ENCODE measurements at places on chromosomes 16 and 17.

DNA sequence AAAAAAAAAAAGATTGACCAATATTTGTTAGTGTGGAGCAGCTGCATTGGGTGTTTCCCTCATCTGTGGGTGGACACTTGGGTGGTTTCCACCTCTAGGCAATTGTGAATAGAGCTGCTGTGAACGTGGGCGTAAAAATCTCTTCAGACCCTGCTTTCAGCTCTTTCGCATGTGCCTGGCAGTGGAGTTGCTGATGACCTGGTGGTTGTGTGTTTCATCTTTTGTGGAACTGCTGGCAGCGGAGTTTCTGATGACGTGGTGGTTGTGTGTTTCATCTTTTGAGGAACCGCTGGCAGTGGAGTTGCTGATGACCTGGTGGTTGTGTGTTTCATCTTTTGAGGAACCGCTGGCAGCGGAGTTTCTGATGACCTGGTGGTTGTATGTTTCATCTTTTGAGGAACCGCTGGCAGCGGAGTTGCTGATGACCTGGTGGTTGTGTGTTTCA is 21.4 kb downstream of the ZC3H18 start:
- DNase-seq: no peak

GRCh38 chr16:3152991-3153368 is 18.2 kb downstream of the ZNF213 start:
- no peak for DNase-seq

- no peak for DNase-seq
These were observed 5.8 kb downstream of the ABCA10 start for GRCh38 chr17:69222707-69223258.

DNA sequence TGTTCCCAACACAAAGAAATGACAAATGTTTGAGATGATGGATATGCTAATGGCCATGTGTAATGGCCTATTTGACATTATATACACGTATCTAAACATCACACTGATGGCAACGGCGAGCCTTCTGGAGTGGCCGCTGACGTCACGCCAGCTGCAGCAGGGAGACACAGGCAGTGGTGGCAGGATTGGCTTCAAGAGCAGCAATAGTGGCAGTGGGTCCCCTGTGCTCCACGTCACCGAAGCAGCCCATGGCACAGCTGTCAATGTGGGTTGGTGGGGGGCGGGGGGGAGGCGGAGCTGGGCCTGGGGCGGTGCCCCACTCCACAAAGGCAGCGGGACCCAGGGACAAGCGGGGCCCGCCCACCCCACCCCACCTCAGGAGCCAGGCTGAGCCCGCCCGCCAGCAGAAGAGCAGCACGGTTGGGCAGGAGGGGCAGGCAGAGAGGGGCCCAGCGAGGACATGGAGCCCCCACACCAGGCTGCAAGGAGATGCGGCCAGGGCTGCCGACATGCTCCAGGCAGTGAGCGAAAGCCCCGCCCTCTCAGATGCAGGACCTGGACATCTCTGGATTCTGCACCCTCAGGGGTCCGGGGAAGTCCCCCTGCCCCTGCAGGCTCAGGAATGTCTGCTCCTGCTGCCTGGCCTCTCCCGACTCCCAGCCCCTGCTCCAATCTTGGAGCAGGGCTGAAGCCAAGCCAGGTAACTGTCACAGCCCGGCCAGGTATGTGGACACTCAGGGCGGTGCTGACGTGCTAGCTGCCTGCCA is 64.6 kb downstream of the USP32 start:
- DNase-seq: no peak

- no peak for DNase-seq
These were observed 117.5 kb downstream of the ASIC2 start for GRCh38 chr17:33175562-33175961.

GRCh38 chr17:46977750-46978488 is 1.1 kb downstream of the RPRML start:
- DNase-seq: no peak

DNA sequence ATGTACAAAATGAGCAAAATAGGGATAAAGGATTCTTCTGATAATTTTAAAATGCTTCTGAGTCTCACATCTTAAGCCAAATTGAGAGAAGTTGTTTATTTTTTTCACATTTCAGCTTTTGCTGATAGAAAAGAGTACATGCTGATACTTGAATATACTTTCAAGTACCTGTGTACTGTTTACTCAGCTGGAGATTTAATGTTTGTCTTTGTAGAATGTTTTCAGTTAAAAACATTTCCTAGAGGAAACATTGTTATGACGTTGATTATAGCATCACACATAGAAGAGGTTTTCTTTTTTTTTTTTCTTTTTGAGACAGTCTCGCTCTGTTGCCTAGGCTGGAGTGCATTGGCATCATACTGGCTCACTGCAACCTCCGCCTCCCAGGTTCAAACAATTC is 19.7 kb downstream of the ESRP2 start:
- DNase-seq: no peak

DNA sequence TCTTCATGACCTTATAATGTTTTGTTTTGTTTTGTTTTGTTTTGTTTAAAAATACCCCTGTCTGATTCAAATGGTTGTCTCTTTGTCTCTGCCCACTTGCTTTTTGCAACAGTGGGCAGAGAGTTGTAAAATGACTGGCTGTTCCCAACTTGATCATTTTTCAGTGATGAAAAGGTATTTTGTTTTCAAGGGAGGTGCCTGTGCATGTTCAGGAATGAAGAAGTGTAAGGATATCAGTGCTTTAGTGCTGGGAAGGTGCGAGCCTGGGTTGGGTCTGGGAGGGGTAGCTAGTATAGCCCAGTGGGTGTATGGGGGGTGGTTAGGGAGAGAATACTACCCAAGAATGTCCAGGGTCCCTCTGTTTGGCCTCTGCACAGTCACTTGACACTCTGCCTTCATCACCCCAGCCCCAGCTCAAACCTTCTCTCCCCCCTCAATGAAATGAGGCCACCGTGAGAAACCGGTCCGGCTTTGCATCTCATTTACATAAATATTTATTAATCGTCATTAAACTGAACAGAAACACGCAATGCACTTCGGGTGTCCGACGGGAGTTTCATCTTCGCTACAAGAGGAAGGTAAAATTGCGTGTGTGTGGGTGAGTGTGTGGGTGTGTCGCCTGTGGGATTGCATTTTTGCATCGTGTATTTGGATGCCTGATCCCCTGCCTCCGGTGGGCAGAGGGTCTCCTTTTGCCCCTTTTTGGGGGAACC is 4.3 kb downstream of the NEUROD2 start:
- no peak for DNase-seq

DNA sequence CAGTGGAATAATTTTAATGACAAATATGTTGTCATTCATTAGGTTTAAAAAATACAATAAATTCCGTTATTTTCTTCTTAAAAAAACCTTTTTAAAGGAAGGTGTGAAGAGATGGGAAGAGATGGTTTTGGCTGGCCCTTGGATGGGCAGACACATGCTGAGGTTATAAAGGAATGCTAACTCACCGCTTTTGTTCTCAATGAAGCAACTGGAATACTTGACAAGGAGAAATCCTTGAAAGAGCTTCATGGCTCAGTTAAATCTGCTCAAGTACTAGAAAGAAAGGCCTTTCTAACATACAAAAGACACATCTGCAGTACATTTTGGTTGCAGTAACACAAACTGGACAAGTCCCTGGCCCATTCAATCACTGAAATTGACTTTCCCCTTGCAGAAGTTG is 158.3 kb upstream of the KCNJ16 start:
- no peak for DNase-seq

DNA sequence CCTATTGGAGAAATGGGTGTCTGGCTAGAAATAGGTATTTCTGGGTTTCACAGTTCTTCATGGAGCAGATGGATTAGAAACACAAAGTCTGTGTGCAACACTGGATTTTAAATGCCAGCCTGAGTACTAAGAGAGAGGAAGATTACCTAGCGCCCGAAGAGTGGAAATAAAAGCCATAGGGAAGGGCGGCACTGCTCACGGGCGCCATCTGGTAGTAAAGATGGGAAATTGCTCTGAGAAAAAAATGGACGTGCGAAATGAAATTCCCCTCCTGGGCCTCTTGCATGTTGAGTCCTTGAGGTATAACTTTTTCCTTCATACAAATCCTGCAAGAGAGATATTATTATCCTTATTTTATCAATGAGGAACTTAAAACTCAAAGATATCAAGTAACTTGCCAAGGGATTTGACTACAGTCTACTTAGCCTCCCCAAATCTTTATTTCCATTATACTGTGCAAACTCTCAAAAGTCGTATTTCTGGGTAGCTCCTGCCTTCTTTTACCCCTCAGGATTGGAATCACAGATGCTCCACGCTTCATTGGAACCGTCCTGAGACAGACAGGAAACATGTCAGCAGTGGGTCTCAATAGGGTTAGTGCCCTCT is 72.8 kb downstream of the MMD start:
- DNase-seq: no peak

- no peak for DNase-seq
These were observed 327.9 kb upstream of the SOX9 start for GRCh38 chr17:71792966-71793365.

DNA sequence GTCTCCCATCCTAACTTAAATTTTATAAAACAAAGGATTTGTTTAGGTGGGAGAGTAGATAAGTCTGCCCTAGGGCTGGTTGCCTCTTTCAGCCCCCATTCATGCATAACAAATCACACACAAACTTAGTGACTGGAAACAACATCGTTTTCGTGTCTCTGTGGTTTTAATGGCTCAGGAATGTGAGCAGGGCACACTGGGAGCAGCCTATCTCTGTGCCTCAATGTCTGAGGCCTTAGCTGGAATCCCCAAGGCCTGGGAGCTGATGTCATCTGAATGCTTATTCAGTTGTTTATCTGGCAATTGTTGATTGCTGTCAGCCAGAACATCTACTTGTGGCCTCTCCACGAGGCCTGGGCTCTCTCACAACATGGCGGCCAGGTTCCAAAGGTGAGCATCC is 101.9 kb upstream of the HSBP1 start:
- no peak for DNase-seq

GRCh38 chr17:77613627-77614026 is 344.9 kb upstream of the TNRC6C start:
- no peak for DNase-seq

DNA sequence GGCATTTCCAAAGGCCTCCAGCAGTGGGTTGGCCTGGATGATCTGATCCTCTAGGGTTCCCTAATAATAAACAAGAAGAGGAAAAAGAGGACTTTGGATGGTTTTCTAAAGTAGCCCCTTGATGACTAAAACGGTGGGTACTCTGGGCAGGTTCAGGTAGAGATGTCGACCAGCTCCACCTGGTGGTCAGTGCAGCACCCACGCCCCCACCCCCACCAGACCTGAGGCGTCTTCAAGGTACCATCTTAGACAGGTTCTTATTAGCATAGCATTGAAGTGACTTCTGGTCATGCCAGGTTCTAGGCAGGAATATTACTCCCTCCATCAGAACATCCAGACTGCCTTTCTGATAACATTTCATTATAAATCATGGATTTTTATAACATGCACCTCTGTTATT is 15.0 kb downstream of the MYH13 start:
- DNase-seq: no peak

DNA sequence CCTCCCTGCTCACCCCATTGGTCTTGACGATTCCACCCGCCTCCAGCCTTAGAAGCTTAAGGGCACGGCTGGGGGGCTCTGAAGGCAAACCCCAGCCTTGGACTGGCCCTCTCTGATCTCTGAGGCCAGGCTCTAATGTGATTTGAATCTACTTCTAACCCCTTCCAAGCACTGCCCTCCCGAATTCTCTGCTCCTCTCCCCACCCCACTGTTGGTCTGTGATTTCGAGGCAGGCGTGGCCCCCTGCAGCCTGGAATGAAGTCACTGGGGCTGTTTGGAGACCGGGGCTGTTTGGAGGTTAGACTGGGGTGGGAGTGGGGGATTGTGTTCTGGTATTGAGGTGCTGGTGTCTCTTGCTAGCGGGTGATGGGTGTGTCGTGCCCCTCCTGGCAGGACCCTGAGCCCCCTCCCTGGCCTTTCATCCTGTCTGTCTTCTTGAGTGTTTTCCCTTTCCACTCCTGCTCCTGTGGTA is 2.2 kb downstream of the GRB7 start:
- DNase-seq: no peak

DNA sequence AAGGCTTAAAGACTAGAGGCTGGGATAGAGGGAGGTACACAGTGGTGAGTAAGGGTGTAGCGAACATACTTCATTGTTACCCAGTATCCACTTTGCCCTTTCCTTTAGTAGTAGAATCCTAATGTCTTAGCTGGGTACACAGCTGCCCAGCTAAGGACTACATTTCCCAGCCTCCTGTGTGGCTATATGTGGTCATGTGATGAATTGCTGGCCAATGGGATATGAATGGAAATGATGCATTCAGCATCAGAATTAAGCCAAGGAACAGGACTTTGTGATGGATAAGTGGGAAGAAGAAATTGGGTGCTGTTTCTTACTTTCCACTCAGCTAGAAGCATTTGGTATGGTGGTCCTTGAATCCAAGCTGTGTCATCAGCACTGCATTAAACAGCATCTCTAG is 55.9 kb downstream of the FOXL1 start:
- no peak for DNase-seq

DNA sequence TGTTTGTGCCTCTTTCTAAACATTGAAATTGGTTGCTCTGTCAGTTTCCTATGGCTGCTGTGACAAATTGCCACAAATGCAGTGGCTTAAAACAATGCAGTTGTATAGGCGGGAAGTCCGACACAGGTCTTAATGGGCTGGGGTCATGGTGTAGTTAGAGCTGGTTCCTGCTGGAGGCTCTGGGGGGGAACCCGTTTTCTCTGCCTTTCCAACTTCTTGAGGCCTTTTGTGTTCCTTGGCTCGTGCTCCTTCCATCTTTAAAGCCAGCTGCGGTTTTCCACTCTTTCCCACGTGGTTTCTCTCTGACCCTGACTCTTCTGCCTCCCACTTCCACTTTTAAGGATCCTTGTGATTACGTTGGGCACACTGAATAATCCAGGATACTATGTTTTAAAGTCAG is 12.5 kb downstream of the EPN2 start:
- DNase-seq: no peak

DNA sequence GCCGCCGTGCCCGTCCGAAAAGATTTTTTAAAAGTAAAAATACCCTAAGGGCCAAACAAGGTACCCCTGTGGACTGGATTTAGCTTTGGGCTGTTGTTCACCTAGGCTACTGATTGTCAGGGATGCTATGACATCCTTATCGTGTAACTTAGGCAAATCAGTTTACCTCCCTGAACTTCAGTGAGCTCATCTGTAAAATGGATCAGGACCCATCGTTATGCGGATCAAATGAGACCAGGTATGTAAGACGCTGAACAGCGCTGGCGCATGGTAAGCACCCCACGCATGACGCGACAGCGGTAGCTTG is 658 bp upstream of the ZNF771 start:
- no peak for DNase-seq

GRCh38 chr17:14197057-14197456 is 39.6 kb downstream of the CDRT15 start:
- DNase-seq: no peak

Measured in GM18507 (cell line).